K562 (cell line): ENCODE measurements at places on chromosomes 6 and 20. TPM values are rescaled to one million over a fixed set of nuclear protein-coding genes. Genes with fewer than 3 reads are reported as not detected.

The NCOA5 gene
- 12.9 and 17.8 TPM in 2 replicates for polyA plus RNA-seq

The XPO5 gene
- 101 TPM in 2 replicates for polyA plus RNA-seq

The IL20RA gene
- polyA plus RNA-seq = not detected in 2 replicates

DNA sequence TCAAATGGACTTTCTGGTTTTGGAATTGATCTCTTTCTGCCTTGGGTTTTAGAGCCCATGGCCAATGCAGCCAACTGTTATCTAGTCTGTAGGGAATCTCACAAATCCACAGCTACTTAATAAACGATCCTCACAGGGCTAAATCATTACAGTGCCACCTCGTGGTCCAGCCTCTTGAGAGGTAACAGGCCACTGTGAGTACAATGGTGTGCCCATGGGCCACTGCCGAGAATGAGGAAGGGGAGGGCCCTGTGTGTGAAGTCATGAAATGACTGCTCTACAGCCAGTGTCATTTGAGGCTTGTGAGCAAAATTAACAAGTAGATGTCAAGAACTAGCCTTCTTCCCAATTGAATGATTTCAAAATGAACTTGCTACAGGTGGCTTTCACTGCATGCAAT, 54.3 kb upstream of the GMPR start:
- no peaks in the 10 kb centered on the region; the same call in 1 of the 2 replicates for H3K4me1 ChIP-seq
- H3K27ac ChIP-seq = no peak overlapping the region
- H3K27me3 ChIP-seq = no peaks in the 10 kb centered on the region
- H3K4me3 ChIP-seq = no peak overlapping the region
- peak; percentile 20 for DNase-seq

- H3K36me3 ChIP-seq = no peaks in the 10 kb centered on the region
- DNase-seq = no peak
- H3K4me3 ChIP-seq = no peak overlapping the region
- no peak overlapping the region for H3K27ac ChIP-seq
Observed at GRCh38 chr20:39830903-39831302, 858.1 kb downstream of the MAFB start.

GRCh38 chr20:59195316-59195993, 31.8 kb downstream of the ZNF831 start:
- no peak for DNase-seq
- no peaks in the 10 kb centered on the region for H3K36me3 ChIP-seq
- H3K4me1 ChIP-seq = no peaks in the 10 kb centered on the region; the same call in 1 of the 2 replicates
- peaks cover 17% of the 10 kb centered on the region; the same call in 2 of the 3 replicates for H3K27me3 ChIP-seq
- H3K4me3 ChIP-seq = no peak overlapping the region
- H3K27ac ChIP-seq = no peak overlapping the region

GRCh38 chr20:25067102-25067987, 9.4 kb upstream of the ACSS1 start:
- no peaks in the 10 kb centered on the region for H3K36me3 ChIP-seq
- H3K27ac ChIP-seq = no peak overlapping the region
- H3K4me3 ChIP-seq = no peak overlapping the region
- no peak for DNase-seq
- H3K4me1 ChIP-seq = no peaks in the 10 kb centered on the region

DNA sequence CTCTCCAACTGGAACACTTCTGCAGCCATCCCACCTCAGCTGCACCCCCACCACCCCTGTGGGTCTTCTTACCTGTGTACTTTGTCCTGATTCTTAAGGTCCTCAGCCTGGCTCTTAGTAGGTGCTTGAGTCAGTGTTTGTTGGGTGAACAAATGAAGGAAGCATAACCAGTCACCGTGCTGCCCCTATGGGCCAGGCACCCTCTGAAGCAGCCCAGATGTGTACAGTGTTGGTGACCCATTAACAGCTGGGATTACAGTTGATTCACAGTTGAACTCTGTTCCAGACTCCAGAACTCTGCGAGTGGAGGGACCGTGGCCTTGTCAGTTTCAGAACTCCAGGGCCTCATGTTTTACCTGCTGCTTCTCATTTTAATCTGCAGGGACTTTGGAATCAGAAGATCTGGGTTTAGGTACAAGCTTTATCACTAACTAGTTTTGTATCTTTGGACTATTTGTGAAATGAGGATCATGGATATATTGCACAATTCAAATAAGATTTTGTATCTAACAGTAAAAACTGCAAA, 203.8 kb downstream of the TMEM242 start:
- H3K27me3 ChIP-seq = no peaks in the 10 kb centered on the region
- no peak for DNase-seq
- peaks cover 3% of the 10 kb centered on the region; the same call in 1 of the 3 replicates for H3K36me3 ChIP-seq
- no peaks in the 10 kb centered on the region for H3K4me1 ChIP-seq
- H3K27ac ChIP-seq = no peak overlapping the region
